ENCODE measurements at places on chromosomes 6 and 20. TPM values are rescaled to one million over a fixed set of nuclear protein-coding genes. Genes with fewer than 3 reads are reported as not detected.

The CYP39A1 gene
- not detected for total RNA-seq

The SLC17A1 gene
- total RNA-seq, result not detected

The HDGFL1 gene
- total RNA-seq, result not detected

The TMEM170B gene
- total RNA-seq, result 3.1 TPM

The GPR31 gene
- not detected for total RNA-seq

The AHI1 gene
- 8.3 TPM for total RNA-seq

All from H7 (cell line).